ENCODE measurements at places on chromosomes 2 and 18.
A peak's percentile ranks its signal among the peaks of the same experiment; 100 is the strongest.

- DNase-seq = no peak
Observed at GRCh38 chr2:105175231-105175630, 66.3 kb upstream of the GPR45 start.

DNA sequence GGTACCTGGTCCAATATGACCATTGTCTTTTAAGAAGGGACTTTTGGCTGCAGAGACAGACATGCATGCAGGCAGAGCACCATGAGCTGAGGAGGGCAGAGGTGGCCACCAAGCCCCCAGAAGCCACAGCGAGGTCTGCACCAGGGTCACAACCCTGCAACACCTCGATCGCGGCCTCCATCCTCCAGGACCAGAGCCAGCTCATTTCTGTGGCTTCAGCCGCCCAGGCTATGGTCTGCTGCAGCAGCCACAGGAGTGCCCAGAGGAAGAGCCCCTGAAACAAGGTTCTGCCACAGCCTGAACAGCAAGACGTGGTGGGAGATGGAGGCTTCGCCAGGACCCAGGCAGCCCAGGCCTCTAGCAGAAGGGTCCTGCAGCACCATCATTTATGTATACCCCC lies 53.9 kb downstream of the ANKMY1 start:
- DNase-seq = no peak

DNA sequence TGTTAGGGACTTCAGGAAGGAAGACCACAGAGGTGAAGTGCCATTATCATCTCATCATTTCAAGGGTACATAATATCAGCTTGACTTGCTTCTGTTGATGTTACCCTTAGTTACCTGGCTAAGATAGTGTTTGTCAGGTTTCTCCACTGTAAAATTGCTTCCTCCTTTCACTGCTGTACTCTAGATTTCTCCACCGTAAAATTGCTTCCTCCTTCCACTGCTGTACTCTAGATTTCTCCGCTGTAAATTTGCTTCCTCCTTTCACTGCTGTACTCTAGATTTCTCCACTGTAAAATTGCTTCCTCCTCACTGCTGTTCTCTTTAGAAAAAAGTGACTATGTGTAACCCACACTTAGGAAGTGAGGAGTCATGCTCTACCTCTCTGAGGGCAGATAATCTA lies 1460.3 kb downstream of the SUCLG1 start:
- no peak for DNase-seq

DNA sequence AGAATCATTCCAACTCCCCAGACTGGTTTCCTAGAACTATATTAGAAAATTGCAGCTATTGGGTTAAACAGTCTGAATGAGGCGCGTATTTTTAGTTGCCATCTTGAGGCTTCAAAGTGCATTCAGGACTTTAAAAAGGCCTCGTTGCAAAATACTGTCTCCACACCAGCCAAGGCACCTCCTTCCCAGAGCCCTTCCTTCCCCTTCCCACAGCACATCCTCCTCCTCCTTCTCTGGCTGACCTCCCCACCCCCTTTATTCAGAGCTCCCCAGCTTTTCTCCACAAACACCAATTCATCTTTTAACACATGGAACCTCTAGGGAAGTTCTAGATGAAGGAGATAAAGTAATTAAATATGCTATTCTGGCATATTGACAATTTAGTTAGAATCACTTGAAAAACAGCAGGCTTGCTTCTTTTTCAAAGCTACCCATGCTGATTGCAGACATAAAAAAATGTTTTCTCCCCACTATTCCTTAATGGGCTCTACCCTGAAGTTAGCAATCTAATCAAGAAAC lies 90.3 kb downstream of the RTP5 start:
- DNase-seq = no peak

GRCh38 chr2:15230599-15231192 lies 330.4 kb downstream of the NBAS start:
- DNase-seq = no peak

- DNase-seq = no peak
Observed at GRCh38 chr18:48772457-48772856, 178.3 kb downstream of the SMAD7 start.

DNA sequence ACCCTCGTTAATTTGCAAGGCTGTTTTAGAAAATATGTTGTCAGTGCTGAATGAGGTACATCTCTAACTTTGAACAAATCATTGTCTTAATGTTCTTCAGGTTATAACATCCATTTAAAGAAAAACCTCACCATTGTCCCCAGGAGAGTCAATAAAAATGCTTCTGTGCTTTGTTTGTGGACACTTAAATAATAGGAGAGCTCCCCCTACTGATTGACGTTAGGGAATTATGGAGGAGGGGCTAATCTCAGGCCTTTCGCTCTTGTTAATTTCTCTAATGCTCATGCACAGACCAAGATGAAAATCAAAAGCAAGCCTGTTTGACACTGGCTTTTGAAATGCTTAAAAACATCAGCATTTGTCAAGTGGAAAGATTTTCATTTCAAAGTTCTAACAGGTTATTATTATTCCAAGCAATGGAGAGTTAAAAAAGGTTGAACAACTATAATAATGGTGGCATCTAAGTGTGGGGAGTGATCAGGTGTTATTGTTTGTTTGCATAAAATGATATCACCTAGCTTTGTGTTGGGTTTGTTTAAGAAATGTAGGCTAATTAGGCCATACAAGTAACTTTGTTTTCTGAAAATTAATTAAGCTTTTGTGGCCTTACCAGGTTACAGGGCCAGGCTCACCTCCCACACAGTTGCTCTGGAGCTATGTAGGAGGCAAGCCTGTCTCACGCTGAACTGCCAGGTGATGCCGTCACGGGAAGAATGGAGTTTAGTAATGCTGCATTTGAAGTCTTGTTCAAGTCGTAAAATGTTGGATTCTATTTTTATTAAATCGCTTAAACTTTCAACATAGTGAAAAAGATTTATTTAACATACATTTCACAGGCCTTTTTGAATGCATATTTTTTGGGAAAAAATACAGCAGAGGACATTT lies 51.7 kb upstream of the SMIM21 start:
- DNase-seq = peak; percentile 56

DNA sequence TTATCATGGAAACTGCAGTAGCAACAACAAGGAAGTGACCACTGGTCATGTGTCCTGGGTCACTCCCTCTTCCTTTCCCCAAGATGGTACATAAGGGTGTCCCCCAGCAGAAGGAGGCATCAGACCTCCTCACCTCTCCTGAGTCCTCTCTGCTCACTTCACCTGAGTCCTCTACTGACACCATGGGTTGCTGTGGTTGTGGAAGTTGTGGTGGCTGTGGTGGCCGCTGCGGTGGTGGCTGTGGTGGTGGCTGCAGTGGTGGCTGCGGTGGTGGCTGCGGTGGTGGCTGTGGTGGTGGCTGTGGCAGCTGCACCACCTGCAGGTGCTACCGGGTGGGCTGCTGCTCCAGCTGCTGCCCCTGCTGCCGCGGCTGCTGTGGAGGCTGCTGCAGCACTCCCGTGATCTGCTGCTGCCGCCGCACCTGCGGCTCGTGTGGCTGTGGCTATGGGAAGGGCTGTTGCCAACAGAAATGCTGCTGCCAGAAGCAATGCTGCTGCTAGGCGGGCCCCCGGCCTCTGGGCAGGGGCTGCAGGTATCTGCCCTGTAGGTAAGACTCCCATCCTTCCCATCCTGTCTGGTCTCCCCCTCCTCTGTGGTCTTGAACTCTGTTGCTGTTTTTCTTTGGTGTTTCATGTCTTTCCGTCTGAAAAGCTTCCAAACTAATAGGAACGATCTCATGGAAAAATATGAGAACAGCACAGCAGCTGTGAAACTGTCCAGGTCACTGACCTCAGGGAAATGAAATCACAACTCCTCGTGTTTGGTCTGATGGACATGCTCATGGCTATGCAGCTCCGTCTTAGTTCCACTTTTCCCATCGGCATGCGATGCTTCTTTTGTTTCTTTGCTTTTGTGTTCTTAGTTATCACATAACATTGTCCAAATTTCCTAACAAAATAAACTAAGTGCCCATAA lies at the start of gene SCYGR4:
Gene SCYGR4, plus strand, starts transcription at position 183 of the 915 bp plus-strand sequence. Its CDS starts 0 bp downstream, at position 183.
- no peak for DNase-seq

- DNase-seq = no peak
Observed at GRCh38 chr2:5412001-5412400, 280.2 kb upstream of the SOX11 start.

GRCh38 chr18:2681993-2682603 lies 26.6 kb downstream of the SMCHD1 start:
- DNase-seq = no peak

DNA sequence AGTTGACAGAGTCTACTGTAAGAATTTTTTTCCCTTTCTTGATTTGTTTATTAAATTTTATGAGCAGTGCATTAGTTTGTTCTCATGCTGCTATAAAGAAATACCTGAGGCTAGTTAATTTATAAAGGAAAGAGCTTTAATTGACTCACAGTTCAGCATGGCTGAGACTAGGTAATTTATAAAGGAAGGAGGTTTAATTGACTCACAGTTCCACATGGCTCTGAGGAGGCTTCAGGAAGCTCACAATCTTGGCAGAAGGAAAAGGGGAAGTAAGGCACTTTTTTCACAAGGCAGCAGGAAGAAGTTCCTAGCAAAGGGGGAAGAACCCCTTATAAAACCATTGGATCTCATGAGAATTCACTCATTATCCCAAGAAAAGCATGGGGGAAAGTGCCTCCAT lies 191.4 kb upstream of the VRK2 start:
- DNase-seq = no peak

DNA sequence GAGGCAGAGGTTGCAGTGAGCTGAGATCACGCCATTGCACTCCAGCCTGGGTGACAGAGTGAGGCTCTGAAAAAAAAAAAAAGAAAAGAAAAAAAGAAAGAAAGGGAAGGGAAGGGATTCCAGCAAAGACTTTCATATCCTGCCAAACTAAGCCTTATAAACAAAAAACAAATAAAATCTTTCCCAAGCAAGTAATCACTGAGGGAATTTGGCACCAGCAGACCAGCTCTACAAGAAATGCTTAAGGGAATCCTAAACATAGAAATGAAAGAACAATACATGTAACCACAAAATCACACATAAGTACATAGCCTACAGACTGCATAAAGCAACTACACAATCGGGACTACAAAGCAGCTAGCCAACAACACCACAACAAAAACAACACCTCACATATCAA lies 79.1 kb downstream of the TRABD2A start:
- DNase-seq = no peak

DNA sequence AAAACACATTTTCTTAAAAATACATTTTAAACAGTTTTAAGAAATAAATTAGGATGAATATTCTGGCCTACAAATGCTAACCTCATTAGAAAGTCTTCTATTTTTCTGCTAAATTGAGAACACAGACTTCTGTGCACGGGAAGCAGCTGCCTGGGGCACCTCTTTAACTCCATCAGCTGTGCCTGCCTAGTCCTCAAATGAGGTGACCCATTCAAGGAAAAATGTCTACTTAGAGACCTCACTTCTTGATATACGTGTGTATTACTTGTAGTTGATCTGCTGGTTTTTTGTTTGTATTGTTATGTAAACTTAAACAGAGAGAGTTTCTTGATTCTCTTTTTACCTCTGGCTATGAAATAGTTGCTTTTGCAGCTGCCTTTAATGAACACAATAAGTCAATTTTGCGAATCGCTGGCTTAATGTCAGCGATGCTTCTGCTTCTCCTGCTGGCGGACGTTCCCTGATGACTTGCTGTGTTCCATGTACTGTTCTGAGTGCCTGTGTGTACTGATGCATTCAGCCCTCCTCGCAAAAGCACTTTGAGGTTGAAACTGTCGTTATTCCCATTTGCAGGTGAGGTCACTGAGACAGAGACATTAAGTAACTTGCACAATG lies 88.7 kb upstream of the TXNDC2 start:
- DNase-seq = no peak

- DNase-seq = no peak
Observed at GRCh38 chr2:71945603-71945959, 202.1 kb downstream of the CYP26B1 start.

DNA sequence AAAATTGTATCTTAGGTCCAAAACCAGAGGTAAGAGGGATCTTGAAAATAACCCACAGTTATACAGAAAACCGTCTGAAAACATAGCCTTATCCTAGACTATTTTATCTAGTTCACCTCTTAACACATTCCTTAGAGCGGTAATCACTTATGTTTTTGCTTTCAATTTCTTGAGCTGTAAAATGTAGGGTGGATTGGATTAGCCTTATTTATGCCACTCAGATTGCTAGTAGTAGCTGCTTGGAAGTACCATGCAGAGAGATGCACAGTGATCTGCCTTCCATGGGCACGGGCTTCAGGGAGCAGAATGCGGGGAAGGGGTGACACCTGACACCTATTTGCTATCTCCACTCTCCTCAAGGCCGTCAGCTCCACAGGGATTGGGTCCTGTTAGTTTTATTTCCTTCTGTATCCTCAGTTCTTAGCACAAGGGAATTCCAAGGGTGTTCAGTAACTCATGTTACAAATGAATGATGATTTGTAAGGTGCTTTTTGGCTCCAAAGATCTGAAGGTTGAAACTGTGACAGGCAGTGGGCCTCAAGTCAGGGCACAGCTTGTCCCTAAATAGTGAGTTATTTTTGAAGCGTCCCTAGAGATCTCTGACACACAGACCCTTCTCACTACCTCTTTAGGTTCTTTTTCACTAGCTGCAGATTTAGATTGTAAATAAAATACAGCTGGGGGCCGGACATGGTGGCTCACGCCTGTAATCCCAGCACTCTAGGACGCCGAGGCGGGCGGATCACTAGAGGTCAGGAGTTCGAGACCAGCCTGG lies 64.0 kb upstream of the PMAIP1 start:
- no peak for DNase-seq

DNA sequence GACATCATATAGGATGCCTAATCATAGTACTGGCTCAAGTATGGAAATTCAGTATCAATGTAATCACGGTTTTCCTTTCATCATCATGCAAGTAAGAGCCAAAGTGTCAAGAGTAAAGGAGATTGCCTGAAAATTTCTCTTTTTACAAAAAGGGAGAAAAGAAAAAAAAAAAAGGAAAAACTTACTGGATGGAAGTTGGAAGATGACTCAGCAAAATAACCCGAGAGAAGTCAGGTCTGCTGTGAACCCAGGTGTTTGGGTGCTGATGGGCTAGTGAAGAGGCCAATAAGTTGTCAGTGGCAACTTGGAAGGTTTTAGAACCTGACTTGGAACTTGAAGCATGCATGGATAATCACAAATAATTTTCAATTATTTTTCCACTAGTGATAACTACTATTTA lies 441.9 kb upstream of the SLC14A2 start:
- DNase-seq = no peak

DNA sequence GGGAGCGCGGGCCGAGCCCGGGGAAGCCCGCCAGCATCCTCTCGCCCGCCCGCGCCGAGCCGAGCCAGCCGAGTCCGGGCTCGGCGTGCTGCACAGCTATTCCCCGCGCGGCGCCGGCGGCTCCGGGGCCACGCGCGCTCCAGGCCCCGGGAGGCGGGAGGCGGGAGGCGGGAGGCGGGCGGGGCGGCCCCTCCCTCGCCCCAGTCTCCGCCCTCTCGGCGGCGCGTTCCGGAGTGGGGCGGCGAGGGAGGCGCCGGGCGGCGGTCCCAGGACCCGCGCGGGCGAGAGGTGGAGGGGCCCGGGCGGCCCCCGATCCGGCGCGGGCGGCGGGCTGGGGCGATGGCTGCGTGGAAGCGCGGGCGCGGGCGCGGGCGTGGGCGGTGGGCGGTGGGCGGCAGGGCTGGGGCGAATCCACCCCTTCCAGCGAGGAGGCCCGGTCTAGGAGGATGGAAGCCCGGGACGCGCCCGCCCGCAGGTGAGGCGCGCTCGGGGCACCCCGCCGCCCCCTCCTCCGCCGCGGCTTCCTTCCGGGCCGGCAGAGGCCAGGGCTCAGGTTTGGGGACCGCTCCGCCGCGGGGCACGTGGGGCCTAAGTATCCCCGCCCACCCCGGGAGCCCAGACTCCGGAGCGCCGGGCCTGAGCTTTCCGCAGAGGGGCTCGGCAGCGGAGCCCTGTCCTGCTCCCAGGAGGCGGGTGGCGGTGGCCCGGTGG lies at the start of gene ADCY3:
Gene ADCY3, minus strand, starts transcription at position 140 of the 711 bp plus-strand sequence. CDS start 1,250 bp downstream, outside the sequence.
- peak; percentile 81 for DNase-seq
